ENCODE measurements at places on chromosomes 13 and 19. TPM values are rescaled to one million over a fixed set of nuclear protein-coding genes. Genes with fewer than 3 reads are reported as not detected.

USPL1 gene
- total RNA-seq = 22.5 TPM

KRTDAP gene
- not detected for total RNA-seq

BCL3 gene
- total RNA-seq = 1.6 TPM

CYSLTR2 gene
- total RNA-seq = not detected

FRY gene
- 3.0 TPM for total RNA-seq

SERTM1 gene
- total RNA-seq = not detected

FCHO1 gene
- total RNA-seq = 0.28 TPM

ZSWIM4 gene
- 1.9 TPM for total RNA-seq

LHFPL6 gene
- total RNA-seq = 24.7 TPM

PABPC3 gene
- total RNA-seq = under 0.01 TPM

TEKTIP1 gene
- not detected for total RNA-seq

TEX26 gene
- not detected for total RNA-seq

AKAP8L gene
- 44.6 TPM for total RNA-seq

ZNF575 gene
- not detected for total RNA-seq

LILRB5 gene
- total RNA-seq = not detected

NTF4 gene
- total RNA-seq = 0.18 TPM

TMEM190 gene
- not detected for total RNA-seq

OVOL3 gene
- not detected for total RNA-seq

NLRP11 gene
- total RNA-seq = not detected

OR10H1 gene
- not detected for total RNA-seq

PROZ gene
- total RNA-seq = not detected

LSR gene
- 0.28 TPM for total RNA-seq

ADGRE3 gene
- total RNA-seq = not detected

OR7A5 gene
- total RNA-seq = not detected

FFAR2 gene
- not detected for total RNA-seq

ZIK1 gene
- total RNA-seq = 11.8 TPM

HAUS8 gene
- total RNA-seq = 3.9 TPM

CASP14 gene
- not detected for total RNA-seq

GCDH gene
- 41.6 TPM for total RNA-seq

SLC25A41 gene
- not detected for total RNA-seq

SCN1B gene
- 2.0 TPM for total RNA-seq

NANOS3 gene
- not detected for total RNA-seq

ZIM2 gene
- not detected for total RNA-seq

KLK8 gene
- not detected for total RNA-seq

ZNF112 gene
- 10.3 TPM for total RNA-seq

MIER2 gene
- total RNA-seq = 11.4 TPM

TIMM50 gene
- total RNA-seq = 52.0 TPM

CPB2 gene
- total RNA-seq = not detected

PEX11G gene
- total RNA-seq = 0.72 TPM

GPC6 gene
- 31.4 TPM for total RNA-seq
